ENCODE measurements at places on chromosomes 6 and 20.

DNA sequence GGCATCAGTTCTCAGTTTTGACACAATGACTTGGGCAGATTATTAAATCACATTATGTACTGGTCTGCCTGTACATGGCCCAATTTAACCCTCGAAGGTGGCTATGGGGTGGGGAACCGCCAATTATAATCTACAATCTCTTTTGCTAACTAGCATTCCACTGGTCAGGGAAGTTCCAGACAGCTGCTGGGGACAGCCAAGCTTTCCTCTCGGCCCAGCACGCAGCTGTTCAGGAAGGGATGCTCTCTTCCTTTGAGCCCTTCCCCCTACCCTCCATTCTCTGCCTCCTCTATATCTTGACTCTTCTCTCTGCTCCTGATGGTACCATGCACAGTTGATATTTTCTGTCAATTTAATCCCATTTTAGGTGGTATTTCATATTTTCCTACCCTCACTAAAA, 233.5 kb upstream of the AGPAT4 start:
- no peak for DNase-seq

DNA sequence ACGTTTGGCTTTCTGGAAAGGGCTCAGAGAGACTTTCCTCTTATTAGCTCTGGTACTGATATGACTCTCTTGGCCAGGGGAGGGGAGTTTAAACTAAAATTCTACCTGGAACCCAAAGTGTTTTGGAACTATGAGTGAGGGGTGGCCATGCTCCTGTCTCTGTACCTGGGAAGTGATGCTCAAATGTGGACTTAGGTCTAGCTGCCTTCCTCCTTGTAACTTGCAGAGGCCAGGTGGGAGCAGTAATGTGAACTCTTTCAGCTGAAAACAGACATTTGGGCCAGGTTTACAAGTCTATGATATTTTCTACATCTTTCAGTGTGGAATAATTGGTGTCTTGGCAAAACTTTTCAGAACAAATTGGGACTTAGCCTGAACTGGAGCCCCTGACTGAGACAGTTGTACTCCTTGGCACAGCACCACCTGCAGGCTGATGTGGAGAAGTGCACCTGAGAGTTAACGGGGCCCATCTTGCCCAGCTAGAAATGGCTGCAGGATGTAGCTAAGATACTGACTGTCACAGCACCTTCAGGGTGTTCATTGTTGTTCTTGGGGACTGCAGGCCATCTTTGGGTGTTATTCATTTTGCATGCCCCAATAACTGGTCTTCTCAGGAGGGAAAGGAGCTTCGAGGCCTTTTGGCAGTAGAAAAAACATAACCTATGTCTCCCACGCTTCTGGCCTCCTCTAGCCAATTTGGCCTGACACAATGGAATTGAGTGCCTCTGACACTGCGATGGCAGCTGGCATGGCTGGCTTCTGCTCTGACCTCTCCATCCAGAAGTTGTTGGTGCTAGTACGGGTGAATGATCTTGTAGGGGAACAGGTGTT, 37.1 kb downstream of the CD109 start:
- DNase-seq = peak; percentile 55

DNA sequence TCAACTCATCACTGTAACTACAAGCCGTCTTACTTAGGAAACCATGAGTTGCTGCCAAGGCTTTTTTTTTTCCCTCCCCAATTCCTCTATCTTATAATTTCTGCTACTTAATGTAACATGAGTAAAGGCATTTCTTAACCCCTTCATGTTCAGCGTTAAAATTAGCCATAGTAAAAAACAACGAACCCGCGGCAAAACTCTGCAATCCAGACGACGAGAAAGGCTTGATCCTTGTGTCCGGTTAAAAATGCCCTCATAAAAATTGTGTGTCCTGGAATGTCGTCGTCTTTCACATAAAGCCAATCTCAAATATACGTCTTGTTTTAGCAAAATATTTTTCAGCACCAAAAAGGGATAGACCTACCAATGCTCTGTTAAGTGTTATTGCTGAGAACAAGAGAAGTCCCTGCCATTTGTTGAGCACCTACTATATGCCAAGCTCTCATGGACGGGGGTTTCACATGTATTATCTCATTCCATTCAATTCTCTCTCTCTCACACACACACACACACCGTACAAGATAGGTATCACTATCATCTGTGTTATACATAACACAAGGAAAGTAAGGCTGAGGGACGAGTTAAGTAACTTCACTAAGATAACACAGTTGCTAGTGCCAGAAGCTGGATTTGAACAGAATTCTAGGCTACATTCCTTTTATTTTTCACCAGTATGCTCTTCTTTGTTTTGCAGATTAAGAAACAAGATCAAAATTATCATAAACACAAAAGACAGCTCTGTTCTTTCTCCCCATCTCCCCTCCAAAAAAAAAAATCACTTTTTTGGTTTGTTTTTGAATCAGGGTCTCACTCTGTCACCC, 683 bp upstream of the ARHGAP18 start:
- no peak for DNase-seq

GRCh38 chr20:17835934-17836300, 132.7 kb downstream of the SNX5 start:
- no peak for DNase-seq

GRCh38 chr6:34031625-34032383, 114.1 kb downstream of the GRM4 start:
- no peak for DNase-seq

DNA sequence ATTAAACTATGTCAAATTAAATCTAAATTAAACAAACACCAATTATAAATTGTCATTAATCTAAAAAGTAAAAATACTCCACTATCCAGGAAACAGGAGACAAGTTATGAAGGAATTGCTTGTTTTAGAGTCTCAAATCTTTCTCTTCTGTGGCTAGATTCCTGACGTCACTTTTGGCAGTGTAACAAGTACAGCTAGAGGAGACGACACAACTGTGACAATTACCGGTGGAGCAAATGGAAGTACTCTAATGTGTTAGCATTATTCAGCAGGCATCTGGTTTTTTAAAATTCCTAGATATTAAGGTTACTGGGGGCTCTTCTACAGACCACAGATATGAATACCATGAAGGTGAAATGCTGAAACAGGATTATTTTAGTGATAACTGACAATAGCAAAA, 1042.7 kb downstream of the EPHA7 start:
- DNase-seq = no peak

DNA sequence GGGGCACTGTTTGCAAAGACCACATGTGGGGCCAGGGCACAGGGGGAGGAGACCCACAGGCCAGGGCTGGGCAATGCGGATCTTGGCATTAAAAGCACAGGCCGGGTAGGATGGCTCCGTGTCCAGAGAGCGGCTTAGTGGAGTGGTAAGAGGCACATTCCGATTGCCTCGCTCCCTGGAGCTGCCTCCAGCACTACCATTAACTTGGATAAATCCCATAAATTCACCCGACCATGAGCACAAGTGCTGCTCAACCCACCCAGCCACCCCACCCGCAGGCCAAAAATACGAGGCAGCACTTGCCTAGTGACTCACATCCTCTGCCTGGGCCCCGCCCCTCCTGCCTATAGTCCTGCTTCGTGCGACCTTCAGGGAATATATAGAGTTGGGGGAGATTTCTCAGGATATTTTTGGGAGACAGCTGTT, 67.5 kb upstream of the QKI start:
- no peak for DNase-seq
